H9 (cell line): ENCODE measurements at places on chromosomes 12 and 14. TPM values are rescaled to one million over a fixed set of nuclear protein-coding genes. Genes with fewer than 3 reads are reported as not detected.

Gene SPIC
- total RNA-seq: not detected in 2 replicates

Gene CD163L1
- 0.18 and 0.39 TPM in 2 replicates for total RNA-seq

Gene ZBTB39
- total RNA-seq: 30.3 and 31.2 TPM in 2 replicates

Gene UNC79
- 2.8 and 3.0 TPM in 2 replicates for total RNA-seq

Gene PLCZ1
- not detected in 2 replicates for total RNA-seq

Gene PCED1B
- 3.3 and 3.8 TPM in 2 replicates for total RNA-seq

Gene GPR137C
- 4.2 and 4.3 TPM in 2 replicates for total RNA-seq

Gene AKAP3
- 1.3 TPM in 2 replicates for total RNA-seq

Gene MGAT4C
- 1.3 and 2.1 TPM in 2 replicates for total RNA-seq

Gene FITM1
- 0.31 and 0.72 TPM in 2 replicates for total RNA-seq

Gene PRH2
- total RNA-seq: not detected in 2 replicates

- peak overlapping the region; percentile 97 for H3K4me3 ChIP-seq
- peaks cover 4% of the 10 kb centered on the region; the same call in 1 of the 2 replicates for H3K4me1 ChIP-seq
- peak; percentile 92 for DNase-seq
- H3K36me3 ChIP-seq: peaks cover 15% of the 10 kb centered on the region
Measured at GRCh38 chr12:67647799-67648520, 585 bp upstream of the DYRK2 start.

GRCh38 chr12:85963326-85963725 lies 89.2 kb downstream of the NTS start:
- H3K27me3 ChIP-seq: no peaks in the 10 kb centered on the region
- DNase-seq: no peak
- no peak overlapping the region for H3K4me3 ChIP-seq
- H3K4me1 ChIP-seq: no peaks in the 10 kb centered on the region

GRCh38 chr14:91653451-91653850 lies 78.4 kb downstream of the CATSPERB start:
- no peak for DNase-seq
- no peaks in the 10 kb centered on the region for H3K36me3 ChIP-seq
- no peaks in the 10 kb centered on the region for H3K4me1 ChIP-seq
- H3K27ac ChIP-seq: no peak overlapping the region
- H3K27me3 ChIP-seq: no peaks in the 10 kb centered on the region
- H3K4me3 ChIP-seq: no peak overlapping the region

- no peak overlapping the region for H3K27ac ChIP-seq
- no peak for DNase-seq
- H3K4me1 ChIP-seq: no peaks in the 10 kb centered on the region
- peaks cover 20% of the 10 kb centered on the region for H3K36me3 ChIP-seq
- no peaks in the 10 kb centered on the region for H3K27me3 ChIP-seq
Measured at GRCh38 chr12:18446061-18446644, 184.8 kb downstream of the PIK3C2G start.

GRCh38 chr14:66254038-66254437 lies 232.1 kb upstream of the CCDC196 start:
- H3K27me3 ChIP-seq: no peaks in the 10 kb centered on the region
- no peak for DNase-seq
- H3K4me3 ChIP-seq: no peak overlapping the region
- H3K36me3 ChIP-seq: no peaks in the 10 kb centered on the region
- peaks cover 4% of the 10 kb centered on the region; the same call in 1 of the 2 replicates for H3K4me1 ChIP-seq

DNA sequence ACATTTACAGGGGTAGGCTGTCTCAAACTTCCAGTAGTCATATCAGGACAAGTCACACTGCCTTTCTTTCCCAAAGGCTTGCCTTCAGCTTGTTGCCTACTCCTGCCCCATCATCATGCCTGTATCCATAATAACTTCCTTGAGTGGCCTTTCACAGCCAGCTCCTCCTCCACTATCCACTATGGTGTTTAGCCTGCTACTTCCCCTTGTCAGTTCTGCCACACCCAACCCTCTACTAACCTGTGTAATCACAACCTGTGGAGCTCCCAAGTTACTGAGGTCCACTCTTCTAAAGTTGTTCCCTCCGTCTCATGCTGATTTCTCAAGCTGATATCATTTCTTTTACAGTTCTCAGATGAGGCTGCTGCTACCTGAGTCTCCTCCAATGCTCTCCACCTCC lies 159.9 kb downstream of the BMP4 start:
- no peaks in the 10 kb centered on the region for H3K27me3 ChIP-seq
- H3K36me3 ChIP-seq: no peaks in the 10 kb centered on the region
- DNase-seq: no peak

DNA sequence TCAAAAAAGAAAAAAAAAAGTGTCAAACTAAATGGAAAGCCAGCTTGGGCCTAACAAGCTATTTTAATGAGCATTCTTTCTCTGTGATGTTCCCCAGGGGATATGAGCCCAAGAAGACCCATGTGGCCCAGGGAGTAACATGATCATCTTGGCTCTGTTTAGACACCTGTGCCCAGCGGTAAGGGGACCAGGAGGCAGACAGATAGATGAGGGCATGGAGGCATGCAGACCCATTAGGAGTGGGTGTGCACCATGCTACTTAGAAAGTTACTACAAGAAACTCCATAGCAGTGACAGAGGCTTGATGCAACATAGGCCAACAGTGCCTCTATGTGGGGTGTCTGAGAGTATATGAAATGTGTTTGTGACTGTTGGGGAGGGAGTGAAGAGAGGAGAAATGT lies 3.1 kb upstream of the CREBL2 start:
- no peaks in the 10 kb centered on the region for H3K27me3 ChIP-seq
- DNase-seq: no peak
- no peaks in the 10 kb centered on the region for H3K36me3 ChIP-seq
- H3K4me1 ChIP-seq: peaks cover 3% of the 10 kb centered on the region; the same call in 1 of the 2 replicates
- H3K4me3 ChIP-seq: no peak overlapping the region

DNA sequence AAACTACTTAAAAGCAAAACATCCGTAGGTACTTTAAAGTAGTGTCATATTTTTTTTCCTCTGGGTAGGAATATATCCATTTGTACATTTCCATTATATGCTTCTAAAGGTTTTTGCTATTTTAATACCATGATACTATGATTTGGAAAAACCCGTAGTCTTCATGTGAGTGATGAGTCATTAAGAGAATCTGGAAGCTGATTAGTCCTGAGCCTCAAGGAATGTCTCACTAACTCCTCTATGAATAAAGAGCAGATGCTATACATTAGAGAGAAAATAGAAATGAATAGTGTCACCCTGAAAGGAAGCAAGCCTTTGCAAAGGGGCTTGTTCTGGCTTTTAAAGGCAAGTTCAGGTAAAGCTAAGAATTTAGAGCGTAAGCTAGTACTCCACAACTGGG lies 432.1 kb downstream of the CCDC91 start:
- no peak overlapping the region for H3K27ac ChIP-seq
- no peaks in the 10 kb centered on the region for H3K4me1 ChIP-seq
- no peaks in the 10 kb centered on the region for H3K36me3 ChIP-seq
- no peaks in the 10 kb centered on the region for H3K27me3 ChIP-seq

DNA sequence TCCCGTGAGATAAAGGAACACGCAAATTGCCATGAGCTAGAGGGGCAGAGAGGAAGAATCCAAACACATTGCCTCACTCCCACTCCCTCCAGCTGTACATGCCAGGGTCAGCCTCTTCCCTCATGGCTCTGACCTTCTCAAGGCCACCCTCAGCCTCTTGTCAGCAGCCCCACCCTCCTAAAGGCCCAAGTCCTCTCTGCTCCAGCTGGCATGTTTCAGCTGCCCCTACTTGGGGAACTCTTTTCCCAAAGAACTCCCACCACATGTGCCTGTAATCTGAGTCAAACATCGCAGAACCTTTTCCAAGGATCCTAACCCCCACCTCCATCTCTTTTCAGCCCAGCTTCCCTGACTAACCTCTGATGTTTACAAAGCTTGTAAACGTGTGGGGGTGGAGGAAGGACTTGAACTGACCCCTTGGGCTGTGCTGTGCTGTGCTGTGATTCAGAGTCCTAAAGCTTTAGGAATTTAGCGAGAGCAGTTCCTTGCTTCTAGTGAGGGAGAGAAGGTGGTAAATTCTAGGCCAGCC lies 7.3 kb upstream of the CACNB3 start:
- no peak for DNase-seq
- H3K4me3 ChIP-seq: no peak overlapping the region; the same call in 1 of the 3 replicates
- no peaks in the 10 kb centered on the region for H3K36me3 ChIP-seq

GRCh38 chr12:1504304-1504894 lies 90.0 kb downstream of the FBXL14 start:
- no peaks in the 10 kb centered on the region for H3K27me3 ChIP-seq
- no peaks in the 10 kb centered on the region for H3K4me1 ChIP-seq
- no peak overlapping the region for H3K4me3 ChIP-seq
- H3K27ac ChIP-seq: no peak overlapping the region

- no peaks in the 10 kb centered on the region for H3K36me3 ChIP-seq
- H3K27ac ChIP-seq: no peak overlapping the region
- no peak for DNase-seq
- H3K27me3 ChIP-seq: no peaks in the 10 kb centered on the region
- H3K4me1 ChIP-seq: no peaks in the 10 kb centered on the region
- H3K4me3 ChIP-seq: no peak overlapping the region
Measured at GRCh38 chr14:91046488-91047072, 13.9 kb downstream of the RPS6KA5 start.

- no peak overlapping the region for H3K4me3 ChIP-seq
- peaks cover 6% of the 10 kb centered on the region for H3K4me1 ChIP-seq
- no peaks in the 10 kb centered on the region for H3K27me3 ChIP-seq
- H3K27ac ChIP-seq: no peak overlapping the region
- peaks cover 9% of the 10 kb centered on the region for H3K36me3 ChIP-seq
- no peak for DNase-seq
Measured at GRCh38 chr14:96231526-96232130, 24.4 kb upstream of the BDKRB1 start.

- no peak overlapping the region for H3K4me3 ChIP-seq
- H3K36me3 ChIP-seq: peaks cover 13% of the 10 kb centered on the region; the same call in 1 of the 2 replicates
- no peaks in the 10 kb centered on the region for H3K27me3 ChIP-seq
- no peaks in the 10 kb centered on the region for H3K4me1 ChIP-seq
- DNase-seq: no peak
Measured at GRCh38 chr12:8156416-8156815, 399 bp upstream of the ZNF705A start.

- H3K36me3 ChIP-seq: no peaks in the 10 kb centered on the region
- H3K4me1 ChIP-seq: no peaks in the 10 kb centered on the region
Measured at GRCh38 chr12:80099259-80099658, at the start of gene OTOGL. Gene OTOGL, plus strand, starts transcription at chr12:80099537. Its CDS starts 109,895 bp downstream, at chr12:80209432.

DNA sequence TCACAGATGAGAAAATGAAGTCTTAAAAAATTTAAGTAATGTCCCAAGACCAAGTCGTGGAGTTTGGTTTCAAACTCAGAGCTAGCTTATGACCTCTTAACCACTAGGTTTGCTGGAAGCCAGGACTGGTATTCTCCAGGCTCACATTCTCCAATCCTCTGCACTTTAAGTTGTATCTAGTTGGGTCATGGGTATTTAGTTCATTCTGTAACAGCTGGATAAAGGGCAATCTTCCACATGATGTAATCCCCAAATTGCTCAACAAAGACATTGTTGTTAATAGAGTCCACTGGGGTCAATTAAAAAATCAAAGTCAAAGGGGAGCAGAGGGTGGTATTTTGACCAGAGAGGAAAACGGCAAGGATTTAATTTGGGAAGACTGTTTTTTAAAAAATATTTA lies 17.8 kb upstream of the GAS2L3 start:
- H3K27ac ChIP-seq: no peak overlapping the region
- no peak overlapping the region for H3K4me3 ChIP-seq
- H3K4me1 ChIP-seq: no peaks in the 10 kb centered on the region
- no peaks in the 10 kb centered on the region for H3K27me3 ChIP-seq

GRCh38 chr14:105641075-105641937 lies 114.9 kb downstream of the TMEM121 start:
- H3K4me1 ChIP-seq: no peaks in the 10 kb centered on the region
- H3K4me3 ChIP-seq: no peak overlapping the region
- DNase-seq: no peak
- peaks cover 16% of the 10 kb centered on the region for H3K36me3 ChIP-seq
- H3K27me3 ChIP-seq: no peaks in the 10 kb centered on the region

- H3K36me3 ChIP-seq: peaks cover 1% of the 10 kb centered on the region; the same call in 1 of the 3 replicates
- no peaks in the 10 kb centered on the region for H3K4me1 ChIP-seq
- no peak overlapping the region for H3K27ac ChIP-seq
- H3K4me3 ChIP-seq: no peak overlapping the region
- DNase-seq: no peak
Measured at GRCh38 chr12:93533310-93533709, 39.2 kb upstream of the SOCS2 start.

GRCh38 chr14:93319958-93320357 lies 12.9 kb downstream of the BTBD7 start:
- no peak overlapping the region for H3K4me3 ChIP-seq
- H3K36me3 ChIP-seq: peaks cover 8% of the 10 kb centered on the region; the same call in 1 of the 3 replicates
- peaks cover 2% of the 10 kb centered on the region; the same call in 1 of the 2 replicates for H3K4me1 ChIP-seq
- H3K27ac ChIP-seq: no peak overlapping the region
- DNase-seq: no peak
- H3K27me3 ChIP-seq: no peaks in the 10 kb centered on the region

- H3K27me3 ChIP-seq: peaks cover 19% of the 10 kb centered on the region
- H3K36me3 ChIP-seq: peaks cover under 1% of the 10 kb centered on the region; the same call in 1 of the 2 replicates
- DNase-seq: peak; percentile 84
- H3K4me1 ChIP-seq: no peaks in the 10 kb centered on the region; the same call in 1 of the 2 replicates
- H3K4me3 ChIP-seq: peak overlapping the region; percentile 79
Measured at GRCh38 chr14:104137297-104138097, 890 bp upstream of the KIF26A start.

- no peak for DNase-seq
- H3K27ac ChIP-seq: no peak overlapping the region
- H3K27me3 ChIP-seq: no peaks in the 10 kb centered on the region
- no peaks in the 10 kb centered on the region; the same call in 1 of the 2 replicates for H3K4me1 ChIP-seq
- no peak overlapping the region for H3K4me3 ChIP-seq
- no peaks in the 10 kb centered on the region for H3K36me3 ChIP-seq
Measured at GRCh38 chr14:104227806-104228205, 89.4 kb downstream of the KIF26A start.

DNA sequence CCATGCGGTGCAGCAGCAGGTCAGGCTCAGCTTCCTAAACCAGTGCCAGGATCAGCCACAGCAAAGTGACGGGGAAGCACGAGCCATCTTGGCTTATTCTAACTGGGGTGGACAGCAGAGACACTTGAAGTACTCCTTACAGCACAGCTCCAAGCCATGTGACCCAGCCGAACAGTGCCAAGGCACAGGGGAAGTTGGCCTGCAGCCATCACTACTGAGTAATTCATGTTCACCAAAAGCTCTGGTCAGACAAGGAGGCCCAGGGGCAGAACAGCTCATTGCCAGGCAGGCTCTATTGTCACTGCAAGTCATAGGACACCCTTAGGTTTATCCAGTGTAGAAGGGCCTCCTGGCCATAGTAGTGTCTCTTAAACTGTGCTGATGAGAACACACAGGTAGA lies 23.4 kb upstream of the SLC35F4 start:
- no peak overlapping the region for H3K27ac ChIP-seq
- DNase-seq: no peak
- no peaks in the 10 kb centered on the region for H3K27me3 ChIP-seq
- no peak overlapping the region for H3K4me3 ChIP-seq

DNA sequence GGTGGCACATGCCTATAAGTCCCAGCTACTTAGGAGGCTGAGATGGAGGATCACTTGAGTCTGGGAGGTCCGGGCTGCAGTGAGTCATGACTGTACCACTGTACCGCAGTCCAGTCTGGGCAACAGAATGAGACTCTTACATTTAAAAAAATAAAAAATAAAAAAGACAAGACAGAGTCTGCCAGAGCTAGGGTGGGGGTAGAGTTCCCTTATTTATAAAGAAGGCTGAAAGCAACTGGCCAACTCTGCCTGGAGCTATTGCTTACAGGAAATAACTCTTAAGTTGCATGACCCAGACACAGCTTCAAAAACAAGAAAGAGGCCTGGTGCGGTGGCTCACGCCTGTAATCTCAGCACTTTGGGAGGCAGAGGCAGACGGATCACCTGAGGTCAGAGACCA lies 31.5 kb downstream of the NUMB start:
- H3K4me3 ChIP-seq: no peak overlapping the region
- H3K4me1 ChIP-seq: no peaks in the 10 kb centered on the region
- no peak overlapping the region for H3K27ac ChIP-seq
- no peaks in the 10 kb centered on the region for H3K36me3 ChIP-seq
